ENCODE measurements at places on chromosomes 13 and 19. TPM values are rescaled to one million over a fixed set of nuclear protein-coding genes. Genes with fewer than 3 reads are reported as not detected.

- H3K27ac ChIP-seq, result no peak overlapping the region
- no peaks in the 10 kb centered on the region for H3K27me3 ChIP-seq
- H3K4me3 ChIP-seq, result no peak overlapping the region
- H3K36me3 ChIP-seq, result peaks cover 32% of the 10 kb centered on the region
Measured at GRCh38 chr19:14158276-14159023, 22.1 kb upstream of the ASF1B start.

- no peaks in the 10 kb centered on the region for H3K27me3 ChIP-seq
- no peaks in the 10 kb centered on the region for H3K36me3 ChIP-seq
- DNase-seq, result peak; percentile 61
- H3K27ac ChIP-seq, result no peak overlapping the region
- no peak overlapping the region for H3K4me3 ChIP-seq
Measured at GRCh38 chr19:40280608-40281221, 4.4 kb downstream of the AKT2 start.

DNA sequence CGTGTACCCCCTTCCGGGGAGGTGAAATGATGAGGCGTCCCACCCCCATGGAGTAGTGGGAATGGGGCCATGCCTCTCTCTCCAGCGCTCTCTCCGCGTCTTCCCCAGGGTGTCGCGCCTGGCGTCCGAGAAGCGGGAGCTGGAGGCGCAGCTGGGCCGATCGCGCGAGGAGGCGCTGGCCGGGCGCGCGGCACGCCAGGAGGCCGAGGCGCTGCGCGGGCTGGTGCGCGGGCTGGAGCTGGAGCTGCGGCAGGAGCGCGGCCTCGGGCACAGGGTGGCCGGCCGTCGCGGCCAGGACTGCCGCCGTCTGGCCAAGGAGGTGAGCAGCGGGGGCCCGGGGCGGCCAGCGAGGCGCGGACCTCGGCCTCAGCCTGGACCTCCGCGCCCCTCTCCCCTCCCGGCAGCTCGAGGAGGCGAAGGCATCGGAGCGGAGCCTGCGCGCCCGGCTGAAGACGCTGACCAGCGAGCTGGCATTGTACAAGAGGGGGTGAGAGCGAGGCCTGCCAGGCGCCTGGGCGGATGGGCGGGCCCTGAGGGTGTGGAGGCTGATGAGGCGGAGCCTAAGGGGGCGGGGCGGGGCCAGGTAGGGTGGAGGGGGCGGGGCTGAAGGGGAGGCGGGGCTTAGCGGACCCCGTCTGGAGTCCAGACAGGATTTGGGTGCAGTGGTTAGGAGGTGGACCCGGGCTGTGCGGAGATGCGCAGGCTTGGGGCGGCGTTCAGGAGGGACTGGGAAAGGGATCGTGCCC, 7.7 kb downstream of the PGLYRP1 start:
- H3K27ac ChIP-seq, result no peak overlapping the region
- peaks cover 15% of the 10 kb centered on the region for H3K36me3 ChIP-seq
- peak; percentile 94 for DNase-seq
- H3K4me1 ChIP-seq, result no peaks in the 10 kb centered on the region

DNA sequence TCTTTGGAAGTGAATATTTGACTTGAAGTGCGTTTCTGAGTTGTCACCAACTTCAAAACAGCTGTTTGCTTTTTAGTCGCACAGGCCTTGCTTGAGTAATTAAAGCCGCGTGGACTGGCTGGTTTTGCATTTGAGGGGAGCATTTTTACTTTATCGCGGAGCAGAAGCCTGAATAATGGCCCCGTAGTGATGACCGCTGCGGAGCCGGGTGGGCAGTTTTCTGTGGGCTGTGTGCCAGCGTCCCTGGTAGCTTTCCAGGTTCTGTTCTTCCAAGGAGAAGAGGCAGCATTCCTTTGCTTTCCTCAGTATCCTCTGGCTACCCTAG, 1.1 kb downstream of the NAA16 start:
- H3K36me3 ChIP-seq, result no peaks in the 10 kb centered on the region
- no peak for DNase-seq
- no peaks in the 10 kb centered on the region for H3K27me3 ChIP-seq
- H3K4me1 ChIP-seq, result peaks cover 9% of the 10 kb centered on the region
- H3K4me3 ChIP-seq, result peak overlapping the region; percentile 97
- H3K27ac ChIP-seq, result no peak overlapping the region

DNA sequence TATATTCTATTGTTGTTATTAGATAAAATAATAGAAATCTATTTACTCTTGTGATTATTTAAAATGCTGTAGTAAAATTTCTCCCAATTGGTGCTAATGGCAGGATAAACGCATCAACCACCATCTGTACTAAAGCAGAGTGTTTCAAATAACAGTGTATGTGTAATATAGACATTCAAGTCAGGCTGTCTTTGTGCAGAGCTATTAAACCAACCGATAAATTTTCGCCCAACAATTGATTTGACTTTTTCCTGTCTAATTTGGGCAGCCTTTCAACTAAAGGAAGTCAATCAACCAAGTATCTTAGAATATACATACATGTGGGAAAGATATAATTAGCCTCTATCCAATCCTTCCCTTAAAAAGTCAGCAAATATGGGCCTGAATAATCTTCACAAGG, 5.8 kb downstream of the AMER2 start:
- H3K27me3 ChIP-seq, result peaks cover 14% of the 10 kb centered on the region
- DNase-seq, result no peak
- H3K4me3 ChIP-seq, result no peak overlapping the region
- no peak overlapping the region for H3K27ac ChIP-seq

DNA sequence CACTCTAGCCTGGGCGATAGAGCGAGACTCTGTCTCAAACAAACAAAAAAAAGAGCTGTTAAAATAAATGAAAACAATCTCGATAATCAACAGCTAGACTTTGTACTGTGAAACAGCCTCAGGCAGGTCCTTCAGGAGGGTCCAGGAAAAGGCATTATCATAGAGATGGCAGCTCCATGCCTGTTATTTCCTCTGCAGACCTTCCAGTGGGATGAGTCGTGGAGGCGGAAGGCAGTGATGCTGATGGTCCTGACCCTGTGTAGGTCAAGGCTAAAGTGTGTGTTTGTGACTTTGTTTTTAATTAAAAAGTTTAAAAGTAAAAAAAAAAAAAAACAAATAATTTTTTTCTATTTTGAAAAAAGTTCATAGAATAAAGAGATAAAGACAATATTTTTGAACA, 117.4 kb downstream of the TNFRSF19 start:
- no peaks in the 10 kb centered on the region for H3K4me1 ChIP-seq
- H3K27ac ChIP-seq, result no peak overlapping the region
- no peak for DNase-seq
- peaks cover 3% of the 10 kb centered on the region for H3K36me3 ChIP-seq
- H3K27me3 ChIP-seq, result no peaks in the 10 kb centered on the region

DNA sequence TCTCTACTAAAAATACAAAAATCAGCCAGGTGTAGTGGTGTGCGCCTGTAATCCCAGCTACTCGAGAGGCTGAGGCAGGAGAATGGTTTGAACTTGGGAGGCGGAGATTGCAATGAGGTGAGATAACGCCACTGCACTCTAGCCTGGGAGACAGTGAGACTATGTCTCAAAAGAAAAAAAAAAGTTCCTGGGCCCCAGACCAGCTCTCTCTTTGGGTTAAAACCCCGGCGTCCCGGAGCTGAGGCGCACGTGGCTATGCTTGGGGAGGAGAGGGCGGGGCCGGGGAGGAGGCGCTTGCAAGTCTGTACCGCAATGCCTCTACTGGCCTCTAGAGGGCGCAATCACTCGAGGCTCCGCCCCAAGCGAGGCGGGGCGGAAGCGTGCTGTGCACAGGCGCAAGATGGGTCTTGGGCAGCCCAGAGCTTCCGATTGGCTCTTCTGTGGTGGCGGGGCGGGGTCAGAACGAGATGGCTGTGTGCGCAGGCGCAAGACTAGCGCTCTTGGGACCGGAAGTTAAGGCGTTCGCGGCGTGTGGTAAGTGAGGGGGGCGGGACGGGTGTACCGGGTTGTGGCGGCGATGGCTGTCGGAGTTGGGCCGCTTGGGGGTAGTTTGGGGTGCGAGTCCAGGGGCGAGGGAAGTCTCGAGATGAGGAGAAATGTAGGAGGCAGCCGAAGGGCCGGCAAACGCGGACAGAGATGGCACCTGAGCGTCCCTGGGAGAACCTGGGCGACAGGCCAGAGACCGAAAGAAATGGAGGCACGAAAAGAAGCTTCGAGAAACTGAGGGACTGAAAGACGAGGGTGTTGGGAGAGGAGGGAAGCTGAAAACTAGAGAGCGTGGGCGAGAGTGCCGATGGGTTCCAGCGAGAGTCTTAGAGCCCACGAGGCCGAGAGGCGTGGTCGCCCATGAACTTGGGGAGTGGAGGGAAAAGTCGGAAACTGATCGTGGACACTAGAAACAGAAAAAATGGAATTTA, at the start of gene DHX34:
TSS of gene DHX34 (plus strand) at position 497 of the 977 bp plus-strand sequence. CDS start 3,716 bp downstream, outside the sequence.
- no peak within 1 kb of the TSS for H3K27ac ChIP-seq
- H3K36me3 ChIP-seq, result peaks cover 41% of the 10 kb centered on the region
- H3K27me3 ChIP-seq, result no peaks in the 10 kb centered on the region
- DNase-seq, result peak; percentile 99

DNA sequence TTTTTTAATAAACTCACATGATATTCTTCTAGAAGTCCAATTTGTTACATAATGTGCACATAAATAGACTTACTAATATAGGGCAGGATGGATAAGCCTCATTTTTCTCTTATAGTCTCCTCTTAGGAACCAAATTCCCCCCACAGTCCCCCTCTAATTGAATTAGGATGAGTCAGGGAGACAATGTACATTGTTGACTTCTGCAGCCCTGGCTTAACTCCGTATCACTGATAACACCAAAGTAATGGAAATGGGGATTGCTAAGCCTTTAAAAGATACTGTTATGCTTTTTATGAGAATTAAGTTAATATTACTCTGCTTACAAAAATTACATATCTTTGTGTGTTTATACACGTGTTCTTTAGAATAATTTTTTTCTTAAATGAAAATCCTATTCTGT, 5.1 kb upstream of the PCDH9 start:
- H3K4me3 ChIP-seq, result no peak overlapping the region
- no peaks in the 10 kb centered on the region for H3K4me1 ChIP-seq
- H3K27ac ChIP-seq, result no peak overlapping the region

GRCh38 chr19:4124638-4125037, 716 bp upstream of the MAP2K2 start:
- no peak overlapping the region for H3K27ac ChIP-seq
- H3K4me3 ChIP-seq, result peak overlapping the region; percentile 79
- peaks cover 2% of the 10 kb centered on the region for H3K4me1 ChIP-seq
- peaks cover 10% of the 10 kb centered on the region for H3K36me3 ChIP-seq
- H3K27me3 ChIP-seq, result no peaks in the 10 kb centered on the region

ZNF492 gene
- not detected for total RNA-seq

ZSCAN22 gene
- total RNA-seq, result 4.7 TPM

SLC25A41 gene
- 0.42 TPM for total RNA-seq

PLA2G4C gene
- 6.5 TPM for total RNA-seq
